ENCODE measurements at places on chromosomes 2 and 18.
A peak's percentile ranks its signal among the peaks of the same experiment; 100 is the strongest.

DNA sequence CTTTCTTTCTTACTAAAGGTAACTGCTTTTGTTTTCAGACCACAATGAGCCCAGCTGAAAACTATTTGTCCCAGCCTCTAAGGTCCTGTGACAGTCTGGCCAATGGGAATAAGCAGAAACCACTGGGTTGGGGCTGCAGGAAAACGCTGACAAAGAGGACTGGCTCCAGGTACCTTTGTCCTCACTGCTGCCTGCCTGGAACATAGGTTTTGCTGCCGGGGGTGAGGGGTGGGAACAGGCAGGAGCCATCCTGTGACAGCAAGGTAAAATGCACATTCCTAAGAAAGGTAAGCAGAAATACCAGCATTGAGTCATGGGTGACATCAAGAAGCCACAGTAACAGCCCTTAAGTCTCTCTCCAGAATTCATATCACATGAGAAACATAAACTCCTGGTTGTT lies 21.6 kb downstream of the PTPN2 start:
- DNase-seq = no peak

DNA sequence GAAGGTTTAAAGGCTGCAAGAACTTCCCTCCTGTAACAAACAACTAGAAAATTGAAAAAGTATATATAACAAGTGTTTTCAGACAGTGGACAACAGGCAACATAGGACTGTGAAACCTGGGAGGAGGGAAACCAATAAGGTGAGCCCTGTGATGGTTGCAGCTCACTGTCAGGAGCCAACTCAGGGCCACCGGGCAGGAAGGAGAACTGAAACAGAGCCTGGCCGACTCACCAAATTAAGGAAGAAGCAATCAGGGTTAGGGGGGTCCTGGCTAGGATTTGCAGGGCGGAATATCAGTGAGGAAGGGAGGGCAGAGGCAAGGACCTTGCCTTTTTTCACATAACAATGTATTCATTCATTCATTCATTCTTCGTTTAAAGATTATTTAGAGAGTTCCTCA lies 21.8 kb upstream of the CNRIP1 start:
- no peak for DNase-seq

DNA sequence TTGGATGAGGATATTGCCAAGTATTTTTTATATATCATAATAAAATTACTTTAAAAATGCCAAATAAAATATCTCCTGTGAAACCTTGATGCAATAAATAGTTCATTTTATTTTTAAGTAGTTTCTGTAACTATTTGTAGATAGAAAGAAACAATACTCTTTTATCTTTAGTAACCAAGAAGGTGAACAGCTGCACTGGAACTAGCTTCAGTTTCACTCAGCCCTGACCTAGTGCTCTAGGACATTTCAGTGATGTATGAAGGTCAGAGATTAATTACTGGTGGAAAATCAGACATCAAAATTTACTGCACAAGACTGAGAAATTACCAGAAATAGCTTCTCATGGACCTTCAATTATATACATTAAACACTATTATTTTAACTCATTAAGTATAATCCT lies 1305.0 kb downstream of the CNTNAP5 start:
- DNase-seq = no peak

- DNase-seq = no peak
These were observed 193.6 kb upstream of the FANCL start for GRCh38 chr2:58434692-58435091.

GRCh38 chr2:22912398-22912797 lies 472.6 kb upstream of the KLHL29 start:
- no peak for DNase-seq

DNA sequence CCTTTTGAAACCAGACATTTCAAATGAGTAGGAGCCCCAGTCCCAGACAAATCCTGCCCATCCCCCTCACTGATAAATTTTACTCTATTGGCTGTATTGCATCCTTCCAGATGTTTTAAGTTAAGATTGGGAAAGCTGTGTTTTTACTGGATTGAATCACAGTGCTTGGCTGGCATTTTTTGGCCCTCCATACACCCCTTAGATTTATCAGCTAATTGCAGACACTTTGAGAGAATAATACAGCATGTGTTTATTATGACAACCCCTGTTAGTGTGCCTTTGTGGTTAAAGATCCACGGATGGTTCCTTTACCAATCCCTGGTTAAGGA lies 74.9 kb downstream of the ANTXR1 start:
- no peak for DNase-seq

GRCh38 chr2:230777721-230778120 lies 65.1 kb downstream of the CAB39 start:
- DNase-seq = no peak

GRCh38 chr18:55214969-55215368 lies 255.7 kb upstream of the CCDC68 start:
- DNase-seq = no peak

- DNase-seq = no peak
These were observed 289.6 kb downstream of the METTL4 start for GRCh38 chr18:2281523-2282199.

DNA sequence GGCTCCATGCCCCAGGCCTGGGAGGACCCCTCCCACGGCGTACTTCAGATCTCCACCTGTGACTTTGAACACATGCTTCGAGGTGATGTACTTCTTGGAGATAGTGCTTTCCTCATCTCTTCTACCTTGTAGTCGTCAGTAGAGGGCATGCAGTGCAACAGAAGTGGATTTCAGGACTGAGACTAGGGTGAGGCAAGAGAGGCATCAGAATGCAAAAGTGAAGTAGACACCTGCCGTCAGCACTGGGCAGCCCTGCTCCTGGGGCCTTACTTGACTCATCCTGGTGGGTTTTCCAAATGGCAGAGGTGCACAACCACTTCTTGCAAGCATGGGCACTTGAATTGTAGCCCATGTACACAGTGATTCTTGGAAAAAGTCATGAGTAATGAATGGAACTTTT lies 258.8 kb downstream of the NEDD4L start:
- DNase-seq = no peak

- DNase-seq = no peak
These were observed 773.7 kb upstream of the RAB6C start for GRCh38 chr2:129205766-129206165.

DNA sequence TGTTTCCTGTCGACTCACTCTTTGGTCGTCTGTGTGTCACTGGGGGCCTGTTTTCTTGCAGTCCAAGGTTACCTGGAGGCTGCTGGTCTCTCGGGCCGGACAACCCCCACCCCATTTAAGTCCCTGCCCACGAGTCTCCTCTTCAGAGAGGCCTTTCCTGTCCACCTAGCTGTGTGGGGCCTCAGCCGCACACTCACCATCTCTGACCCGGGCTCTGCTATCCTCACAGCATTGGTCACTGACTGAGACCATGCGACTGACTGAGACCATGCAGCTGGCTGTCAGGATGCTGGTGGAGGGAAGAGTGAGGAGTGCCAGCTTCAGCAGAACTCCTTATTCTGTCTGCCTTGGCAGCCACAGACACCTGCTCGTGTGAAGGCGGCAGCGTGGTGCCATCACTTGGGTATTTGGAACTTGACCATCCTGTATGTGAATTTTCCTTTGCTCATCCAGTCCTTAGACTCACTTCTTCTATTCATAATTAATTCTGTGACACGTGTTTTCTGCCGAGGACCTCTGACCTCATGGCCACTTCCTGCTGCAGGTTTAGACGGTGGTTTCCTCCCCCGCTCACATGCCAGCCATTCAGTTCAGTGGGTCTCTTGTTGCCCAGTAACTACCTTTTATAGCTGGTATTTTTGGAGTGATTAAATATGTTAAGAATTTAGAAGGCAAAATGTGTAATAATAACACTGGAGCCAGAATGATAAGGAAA lies 47.5 kb upstream of the ASB1 start:
- DNase-seq = no peak

GRCh38 chr2:188345831-188346458 lies 54.3 kb downstream of the GULP1 start:
- no peak for DNase-seq

DNA sequence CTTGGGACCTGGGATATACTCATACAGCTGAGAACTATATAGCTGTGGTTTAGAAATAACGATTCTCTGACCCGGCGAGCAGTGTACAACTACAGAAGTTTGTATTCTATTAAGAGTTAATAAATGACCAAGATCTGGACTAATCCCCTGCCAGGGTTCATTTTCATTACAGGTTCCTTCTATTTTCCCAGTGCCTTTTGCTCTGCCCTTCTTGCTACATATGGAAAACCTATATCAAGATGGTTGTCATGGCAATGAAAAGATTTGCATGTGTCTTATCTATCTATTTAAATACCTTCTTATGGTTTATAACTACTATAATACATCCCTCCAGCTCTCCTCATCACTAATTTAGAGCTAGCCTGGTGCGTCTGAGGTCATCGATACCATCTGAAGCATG lies 965.2 kb downstream of the BCL11A start:
- no peak for DNase-seq

DNA sequence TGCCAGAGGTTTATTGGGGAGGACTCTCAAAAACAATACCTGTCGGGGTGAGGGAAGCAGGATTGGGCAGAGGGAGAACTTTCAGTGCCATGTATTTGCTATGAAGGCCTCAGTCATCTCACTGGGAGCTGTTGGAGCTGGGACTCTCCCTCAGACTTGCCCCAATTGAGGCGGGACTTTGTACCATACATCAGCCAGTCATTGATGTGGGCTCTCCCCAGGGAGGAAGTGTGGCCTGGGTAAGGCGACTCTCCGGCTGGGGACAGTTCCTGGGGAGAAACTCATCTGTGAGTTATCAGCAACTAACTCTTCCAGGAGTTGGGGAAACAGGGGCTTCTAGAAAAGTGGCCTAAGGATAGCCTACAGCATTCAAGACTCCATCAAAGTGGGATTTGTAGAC lies 66.5 kb downstream of the FTCDNL1 start:
- DNase-seq = no peak

DNA sequence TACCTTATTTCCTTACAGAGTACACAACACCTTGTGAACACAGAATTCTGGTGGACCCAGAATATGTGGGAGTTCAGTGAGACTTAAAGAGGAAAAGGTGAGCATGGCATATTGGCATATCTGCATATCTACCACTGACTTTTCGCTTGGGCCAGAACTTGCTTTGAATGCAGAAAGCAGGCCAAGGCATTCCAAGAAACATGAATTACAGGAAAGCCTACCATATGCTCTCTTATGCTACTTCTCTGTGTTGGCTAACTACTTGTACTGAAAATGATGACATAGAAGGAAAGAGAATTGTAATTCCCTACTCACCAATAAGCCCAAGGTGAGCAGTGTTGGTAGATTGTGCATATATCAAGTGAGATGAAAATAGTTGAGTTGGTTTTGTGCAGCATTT lies 31.4 kb upstream of the CCDC93 start:
- no peak for DNase-seq

GRCh38 chr2:237434866-237435311 lies 20.9 kb upstream of the COL6A3 start:
- DNase-seq = peak; percentile 48

DNA sequence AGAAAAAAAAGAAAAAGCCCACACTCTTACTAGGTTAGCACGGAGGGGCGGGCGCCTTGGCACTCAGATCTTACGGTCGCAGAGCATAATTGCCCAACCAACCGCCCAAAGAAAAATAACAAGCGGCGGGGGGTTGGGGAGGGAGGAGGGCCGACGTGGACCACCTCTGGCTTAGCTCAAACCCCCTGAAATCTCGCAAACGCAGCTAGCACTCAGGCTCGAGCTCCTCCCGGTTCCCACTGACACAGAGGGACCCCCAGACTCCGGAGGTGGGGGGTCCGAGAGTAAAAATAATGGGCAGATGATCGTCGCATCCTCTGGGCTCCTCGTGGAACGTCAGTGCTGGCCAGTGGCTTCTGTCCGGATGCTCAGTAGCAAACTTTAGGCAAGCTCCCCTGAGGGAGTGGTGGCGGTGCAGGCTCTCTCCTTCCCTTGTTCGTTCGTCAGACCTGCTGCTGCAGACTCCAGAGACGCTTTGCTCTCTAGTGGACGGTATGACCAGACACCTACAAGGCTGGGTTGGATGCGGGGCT lies 12.0 kb downstream of the CATIP start:
- DNase-seq = no peak

DNA sequence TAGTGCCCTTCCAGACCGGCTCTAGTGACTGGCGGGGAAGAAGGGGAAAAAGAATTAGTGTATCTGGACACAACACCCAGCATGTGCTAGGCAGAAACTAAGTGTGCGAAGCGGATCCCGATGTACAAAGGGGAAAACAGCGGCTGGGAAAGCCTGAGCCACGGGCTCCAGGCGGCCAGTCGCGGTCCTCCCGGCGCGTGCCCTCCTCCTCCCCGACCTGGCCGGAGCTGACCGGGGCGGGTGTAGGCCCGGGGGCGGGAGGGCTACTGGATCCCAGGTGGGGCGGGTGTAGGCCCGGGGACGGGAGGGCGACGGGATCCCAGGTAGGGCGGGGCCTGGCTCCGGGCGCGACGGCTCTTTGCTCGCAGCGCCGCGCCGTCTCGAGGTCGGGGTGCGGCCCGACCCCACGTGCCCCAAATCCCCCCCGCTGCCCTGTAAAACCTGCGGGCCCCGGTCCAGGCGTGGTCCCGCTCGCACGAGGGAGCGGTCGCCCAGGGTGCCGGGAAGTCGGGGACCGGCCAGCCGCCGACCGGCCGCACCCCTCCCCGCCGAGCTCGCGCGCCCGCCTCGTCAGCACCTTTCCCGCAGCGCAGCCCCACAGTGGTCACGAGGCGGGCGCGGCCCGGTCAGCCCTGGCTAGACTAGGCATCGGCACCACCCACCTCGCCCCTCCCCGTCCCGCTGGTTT lies 48.8 kb downstream of the C2orf42 start:
- DNase-seq = no peak

- no peak for DNase-seq
These were observed 12.3 kb downstream of the MAP3K20 start for GRCh38 chr2:173087793-173088496.

DNA sequence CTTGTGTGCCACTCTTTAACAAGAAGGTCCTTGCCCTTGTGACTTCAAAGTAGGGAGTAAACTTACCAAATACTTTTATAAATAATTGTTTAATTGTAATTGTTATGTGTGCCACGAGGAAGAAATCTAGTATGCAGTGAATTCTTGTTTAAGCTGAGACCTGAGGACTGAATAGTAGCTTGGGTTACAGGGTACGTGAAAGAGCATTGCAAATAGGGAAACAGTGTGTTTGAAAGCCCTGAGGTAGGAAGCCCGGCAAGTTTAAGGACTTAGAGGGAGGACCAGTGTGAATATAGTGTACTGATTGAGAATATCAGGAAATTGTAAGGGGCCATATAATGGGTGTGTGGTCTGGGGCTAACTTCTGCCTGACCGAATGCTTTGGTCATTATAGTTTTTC lies 26.2 kb downstream of the PHLPP1 start:
- DNase-seq = no peak

DNA sequence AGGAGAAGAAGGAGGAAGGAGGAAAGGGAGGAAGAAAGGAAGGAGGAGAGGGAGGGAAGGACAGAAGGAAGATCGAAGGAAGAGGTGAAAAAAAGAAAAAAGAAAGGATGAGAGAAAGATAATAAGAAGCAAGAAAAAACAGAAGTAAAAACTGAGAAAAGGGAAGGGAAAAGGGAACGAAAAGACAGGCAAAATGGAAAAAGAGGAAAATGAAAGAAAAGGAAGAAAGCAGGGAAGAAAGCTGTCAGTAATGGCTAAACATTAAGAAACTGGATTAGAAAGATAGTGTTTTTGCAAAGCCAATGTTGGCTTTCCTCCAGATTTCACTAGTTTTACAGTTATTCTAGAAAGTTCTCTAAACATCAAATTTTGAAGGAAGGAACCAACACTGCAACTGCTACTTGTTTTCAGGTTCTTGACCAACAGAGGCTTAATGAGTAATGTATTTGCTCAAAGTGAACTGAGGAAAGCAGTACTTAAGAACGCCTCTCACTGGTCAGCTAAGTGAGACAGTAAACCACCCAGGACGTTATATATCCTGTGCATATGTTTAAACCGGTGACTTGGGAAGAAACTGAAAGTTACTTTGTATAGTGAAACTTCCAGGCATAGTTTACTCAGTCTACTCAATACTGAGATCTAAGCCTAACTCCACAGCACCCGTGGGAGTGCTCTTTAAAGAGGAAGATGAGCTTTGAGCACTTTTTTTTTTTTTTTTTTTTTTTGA lies 286.2 kb upstream of the TRIB2 start:
- DNase-seq = no peak
